ENCODE measurements at places on chromosomes 6 and 20.

GRCh38 chr6:21587179-21587960 lies 6.2 kb upstream of the SOX4 start:
- DNase-seq: peak; percentile 64

- peak; percentile 14 for DNase-seq
These were observed 9.1 kb upstream of the ZNF133 start for GRCh38 chr20:18279242-18279641.

DNA sequence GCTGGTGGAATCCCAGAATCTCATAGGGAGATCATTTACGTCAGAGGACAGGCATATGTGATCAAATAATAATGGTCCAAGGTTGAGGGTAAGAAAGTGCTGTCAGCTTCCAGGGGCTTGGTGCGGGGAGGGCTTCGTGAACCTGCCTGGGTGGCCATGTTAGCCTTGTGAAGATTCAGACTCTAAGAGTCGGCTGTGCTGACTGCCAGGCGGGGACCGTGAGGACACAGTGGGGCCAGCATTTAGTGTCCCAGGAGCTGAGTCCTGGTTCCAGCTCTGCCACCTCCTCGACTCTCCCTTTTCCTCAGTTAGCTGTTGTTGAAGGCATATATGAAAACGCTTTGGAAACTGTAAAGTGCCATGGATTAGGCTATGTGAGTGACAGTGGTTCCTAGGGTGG lies 33.5 kb downstream of the VSTM2L start:
- DNase-seq: no peak

GRCh38 chr6:148507774-148508173 lies 165.1 kb downstream of the SASH1 start:
- no peak for DNase-seq

GRCh38 chr6:145841668-145842067 lies 27.1 kb upstream of the FBXO30 start:
- DNase-seq: no peak

Measured in suppressor macrophage treated with lipopolysaccharide for 4 hours (primary cell).